EH (cell line): ENCODE measurements at places on chromosomes 11 and 22.
A peak's percentile ranks its signal among the peaks of the same experiment; 100 is the strongest.

- DNase-seq: peak; percentile 63
These were observed 268.6 kb downstream of the TBC1D22A start for GRCh38 chr22:47030881-47031627.

DNA sequence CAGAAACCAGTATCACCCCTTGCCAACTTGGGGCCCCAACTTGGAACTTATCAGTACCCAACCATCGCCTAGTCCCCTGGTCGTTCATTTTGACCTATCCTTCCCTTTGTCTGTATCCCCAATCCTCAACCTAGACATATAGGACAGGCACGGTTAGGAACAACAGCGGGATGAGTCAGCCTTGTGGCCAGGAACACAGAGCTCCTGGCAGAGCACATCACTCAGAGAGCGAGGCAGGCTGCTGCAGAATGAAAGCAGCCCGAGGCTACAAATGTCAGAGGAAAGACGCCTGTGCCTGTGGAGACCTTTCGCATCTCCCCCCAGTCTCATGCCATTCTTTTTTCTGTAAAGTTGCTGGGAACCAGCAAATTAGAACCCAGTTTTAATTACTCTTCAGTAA lies 14.6 kb downstream of the DKK3 start:
- peak; percentile 97 for DNase-seq

- DNase-seq: peak; percentile 55
These were observed 35.0 kb upstream of the PRAME start for GRCh38 chr22:22593964-22594656.

- peak; percentile 44 for DNase-seq
These were observed 69.5 kb downstream of the ZNRF3 start for GRCh38 chr22:28952857-28953256.

- DNase-seq: no peak
These were observed 1.4 kb downstream of the KCNC1 start for GRCh38 chr11:17735818-17736578.
